ENCODE measurements at places on chromosomes 3 and 15.

- no peak for DNase-seq
Measured at GRCh38 chr15:56495053-56495452, 30.1 kb upstream of the MNS1 start.

- no peak for DNase-seq
Measured at GRCh38 chr3:182906036-182906435, 74.3 kb downstream of the DCUN1D1 start.

GRCh38 chr3:79516795-79517194 is 251.0 kb downstream of the ROBO1 start:
- no peak for DNase-seq

- DNase-seq, result no peak
Measured at GRCh38 chr3:72287956-72288355, 503.0 kb upstream of the PROK2 start.

GRCh38 chr15:100520132-100520921 is 8.4 kb downstream of the CERS3 start:
- DNase-seq, result peak; percentile 39

DNA sequence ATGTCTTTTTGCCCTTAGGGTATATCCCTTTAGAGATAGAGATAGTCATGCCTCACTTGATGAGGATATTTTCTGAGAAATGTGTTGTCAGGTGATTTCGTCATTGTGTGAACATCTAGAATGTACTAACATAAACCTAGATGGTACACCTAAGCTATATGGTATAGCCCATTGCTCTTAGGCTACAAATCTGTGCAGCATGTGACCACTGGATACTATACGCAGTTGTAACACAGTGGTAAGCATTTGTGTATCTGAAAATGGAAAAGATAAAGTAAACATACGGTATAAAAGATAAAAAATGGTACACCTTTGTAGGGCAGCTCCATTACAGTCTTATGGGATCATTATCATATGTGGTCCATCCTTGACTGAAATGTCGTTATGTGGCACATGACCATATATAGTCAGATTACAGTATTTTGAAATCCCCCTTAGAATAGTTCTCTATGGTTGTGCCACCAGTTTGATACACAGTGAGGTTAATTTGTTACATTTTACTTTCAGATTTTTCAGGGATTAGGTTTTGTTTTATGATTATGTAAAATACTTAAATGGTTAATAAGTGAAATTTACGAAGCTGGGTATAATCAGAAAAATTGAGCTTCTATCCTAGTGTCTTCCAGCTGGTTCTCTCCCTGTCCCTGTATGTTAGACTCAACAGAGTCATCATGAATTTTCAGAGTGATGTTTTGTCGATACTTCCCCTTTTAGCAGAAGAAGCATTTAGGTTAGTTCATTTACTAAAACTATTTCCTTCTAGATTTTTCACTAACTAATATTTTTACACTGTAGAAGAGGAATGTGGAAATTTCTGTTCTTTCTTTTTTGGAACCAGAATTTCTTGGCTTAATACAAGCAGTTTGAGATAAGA is 12.8 kb downstream of the SETD5 start:
- peak; percentile 63 for DNase-seq

DNA sequence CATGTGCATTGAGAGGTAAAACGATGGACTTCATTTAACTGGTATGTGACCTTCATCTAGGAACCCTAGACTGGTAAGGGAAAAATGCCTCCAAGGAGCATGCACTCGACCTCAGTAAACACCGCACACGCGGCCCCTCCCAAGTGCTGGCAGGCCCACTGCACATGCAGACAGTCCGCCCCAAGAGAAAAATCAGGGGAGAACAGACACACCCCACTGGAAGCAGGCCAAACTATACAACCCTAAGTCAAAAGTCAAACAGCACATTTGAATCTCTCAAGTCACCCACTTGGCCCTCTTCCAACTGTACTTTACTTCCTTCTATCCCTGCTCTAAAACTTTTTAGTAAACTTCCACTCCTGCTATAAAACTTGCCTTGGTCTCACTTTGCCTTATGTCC is 250.1 kb upstream of the HES1 start:
- DNase-seq, result peak; percentile 26

DNA sequence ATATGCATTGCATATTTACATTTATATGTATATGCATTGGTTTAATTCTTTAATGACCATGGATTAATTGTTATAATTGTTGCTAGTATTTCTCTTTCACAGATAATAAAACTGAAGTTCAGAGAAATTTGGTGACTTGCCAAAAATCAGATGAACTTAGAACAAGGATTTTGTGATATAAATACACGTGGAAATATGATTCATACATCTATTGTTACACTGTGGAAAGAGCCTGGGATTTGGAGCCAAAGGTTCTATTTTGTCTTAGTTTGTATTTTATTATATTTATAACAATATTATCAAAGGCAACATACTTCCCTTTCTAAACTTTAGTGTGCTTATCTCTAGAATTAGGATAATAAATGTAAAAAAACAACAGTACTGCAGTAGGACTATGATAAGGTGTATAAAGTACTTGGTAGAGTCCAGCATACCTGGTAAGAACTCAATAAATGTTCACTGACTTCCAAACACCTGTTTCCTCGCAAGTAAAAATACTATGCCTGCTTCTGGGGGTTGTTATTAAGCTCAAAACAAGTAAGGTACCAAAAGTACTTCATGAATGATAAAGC is 342.9 kb downstream of the THSD4 start:
- no peak for DNase-seq

DNA sequence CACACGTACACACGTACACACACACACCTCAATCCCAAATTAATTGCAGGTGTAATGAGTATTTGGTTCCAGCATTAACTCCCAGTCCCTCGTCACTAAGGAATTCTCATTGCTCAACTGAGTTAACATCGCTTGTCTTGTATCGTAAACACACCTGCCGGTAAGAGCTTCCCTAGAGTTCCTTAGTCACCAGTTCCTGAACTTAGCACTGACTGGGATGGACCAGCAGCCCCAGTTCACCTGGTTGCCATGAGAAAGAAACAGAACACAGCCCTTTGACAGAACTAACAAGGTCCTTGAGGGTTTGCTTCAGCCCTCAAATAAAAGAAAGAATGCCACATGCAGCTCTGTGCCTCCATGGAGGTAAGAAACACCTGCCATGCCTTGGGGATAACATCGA is 66.3 kb upstream of the SLCO3A1 start:
- DNase-seq, result no peak

- no peak for DNase-seq
Measured at GRCh38 chr15:69107025-69107620, 53.3 kb upstream of the GLCE start.

GRCh38 chr15:81922143-81922542 is 123.7 kb downstream of the MEX3B start:
- DNase-seq, result no peak

GRCh38 chr3:151520105-151520504 is 59.2 kb upstream of the IGSF10 start:
- no peak for DNase-seq

DNA sequence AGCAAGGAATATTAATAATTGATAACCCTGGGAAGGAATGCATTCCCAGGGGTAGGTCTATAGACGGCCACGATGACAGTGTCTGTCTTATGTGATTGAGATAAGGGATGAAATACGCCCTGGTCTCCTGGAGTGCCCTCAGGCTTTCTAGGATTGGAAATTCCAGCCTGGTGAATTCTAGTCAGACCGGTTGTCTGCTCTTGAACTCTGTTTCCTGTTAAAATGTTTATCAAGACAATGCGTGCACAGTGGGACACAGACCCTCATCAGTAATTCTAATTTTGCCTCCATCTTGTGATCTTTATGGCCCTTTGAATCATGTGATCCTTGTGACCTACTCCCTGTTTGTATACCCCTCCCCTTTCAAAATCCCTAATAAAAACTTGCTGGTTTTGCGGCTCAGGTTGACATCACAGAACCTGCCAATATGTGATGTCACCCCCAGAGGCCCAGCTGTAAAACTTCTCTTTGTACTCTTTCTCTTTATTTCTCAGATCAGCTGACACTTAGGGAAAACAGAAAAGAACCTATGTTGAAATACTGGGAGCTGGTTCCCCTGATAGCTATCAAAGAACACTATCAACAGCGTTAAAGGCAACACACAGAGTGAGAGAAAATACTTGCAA is 183.3 kb downstream of the PDE8A start:
- DNase-seq, result no peak

- peak; percentile 67 for DNase-seq
Measured at GRCh38 chr3:138187296-138188012, at the start of gene ARMC8. Gene ARMC8 (plus strand): TSS chr3:138187301. CDS start chr3:138187555, 254 bp downstream.

DNA sequence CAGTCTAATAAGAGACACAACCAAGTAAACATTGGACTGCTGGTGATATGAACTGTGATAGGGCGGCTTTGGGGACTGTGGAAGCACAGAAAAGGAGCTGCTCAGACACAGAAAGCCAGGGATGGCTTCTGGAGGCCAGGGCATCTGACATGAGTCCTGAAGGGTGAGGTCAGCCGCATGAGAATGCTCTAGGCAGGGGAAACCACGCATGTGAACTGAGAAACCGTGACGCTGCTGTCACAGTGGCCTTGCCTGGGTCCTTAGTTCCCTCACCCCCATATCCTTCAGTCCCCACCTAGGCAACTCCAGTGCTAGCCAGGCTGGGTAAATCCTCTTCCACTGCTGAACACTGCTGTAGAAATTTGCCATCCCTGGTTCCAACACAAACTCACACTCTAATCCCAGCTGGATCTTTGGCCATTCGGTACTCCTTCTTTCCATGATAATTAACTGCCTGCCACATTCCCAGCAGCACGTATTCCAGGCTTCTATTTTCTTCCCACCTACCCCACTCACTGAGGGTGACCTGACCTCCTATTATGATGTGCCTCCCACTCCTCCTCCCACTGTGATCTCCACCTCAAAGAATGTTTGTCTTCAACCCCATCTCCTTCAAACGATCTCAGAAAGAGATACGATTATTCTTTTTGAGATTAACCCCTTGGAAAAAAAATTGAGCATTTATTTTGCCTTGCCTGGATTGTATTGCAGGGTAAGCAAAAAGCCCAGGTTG is 31.4 kb downstream of the CRYGS start:
- no peak for DNase-seq

DNA sequence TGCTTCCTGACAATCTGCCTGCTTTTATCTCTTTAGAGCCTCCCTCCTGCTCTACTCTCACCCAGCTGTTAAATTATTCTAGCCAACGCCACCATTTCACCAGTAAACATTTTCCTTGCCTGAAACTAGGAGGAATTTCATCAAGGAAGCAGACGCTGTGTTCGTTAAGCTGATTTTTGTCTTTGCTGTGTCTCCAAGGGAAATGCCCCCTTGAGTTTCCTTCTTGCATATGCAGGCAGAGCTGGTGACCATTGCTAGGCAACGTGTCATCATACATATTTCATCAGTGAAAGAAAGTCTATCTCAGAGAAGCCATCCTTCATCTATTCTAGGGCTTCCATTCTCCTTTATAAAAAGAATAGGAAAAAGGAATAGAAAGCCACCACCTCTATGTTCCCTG is 87.0 kb upstream of the ST8SIA2 start:
- DNase-seq, result peak; percentile 18

- DNase-seq, result no peak
Measured at GRCh38 chr3:23276913-23277658, 74.0 kb downstream of the UBE2E2 start.

GRCh38 chr3:170368921-170369320 is 11.4 kb downstream of the SKIL start:
- peak; percentile 23 for DNase-seq

- no peak for DNase-seq
Measured at GRCh38 chr3:180571831-180572598, 29.9 kb upstream of the TTC14 start.

DNA sequence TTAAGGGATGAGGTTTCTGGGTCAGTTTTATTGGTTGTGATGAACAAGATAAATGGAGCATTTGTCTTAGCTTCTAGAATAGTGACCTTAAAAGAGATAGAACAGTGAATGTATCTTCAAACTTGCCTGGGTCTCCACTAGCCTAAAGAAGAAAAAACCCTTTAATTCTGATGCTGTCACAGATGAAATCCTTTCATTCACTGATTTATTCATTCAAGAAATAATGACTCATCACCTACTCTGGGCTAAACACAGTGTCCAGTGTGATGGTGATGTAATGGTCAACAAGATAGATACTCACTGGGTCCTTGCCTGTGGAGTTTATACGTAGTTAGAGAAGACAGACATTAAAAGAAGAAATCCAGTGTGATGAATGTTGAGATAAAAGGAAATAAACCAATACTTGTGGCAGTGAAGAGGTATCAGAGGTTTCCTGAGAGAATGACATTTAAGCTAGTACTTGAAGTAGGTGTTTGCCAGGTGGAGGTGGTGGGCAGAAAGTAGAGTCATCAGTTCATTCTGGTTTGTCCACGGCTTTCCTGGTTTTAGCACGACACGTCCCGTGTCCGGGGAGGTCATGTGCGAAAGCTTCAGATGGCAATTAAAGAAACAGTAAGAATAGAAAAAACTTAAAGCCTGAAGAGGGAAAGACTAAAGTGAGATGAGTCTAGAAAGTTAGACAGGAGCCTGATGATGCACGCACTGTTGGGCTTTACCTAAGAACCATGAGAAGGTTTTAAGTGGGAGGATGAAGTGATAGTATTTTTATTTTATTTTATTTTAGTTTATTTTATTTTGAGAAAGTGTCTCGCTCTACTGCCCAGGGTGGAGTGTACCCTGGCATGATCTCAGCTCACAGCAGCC is 18.5 kb downstream of the PAK2 start:
- DNase-seq, result peak; percentile 44

- DNase-seq, result peak; percentile 65
Measured at GRCh38 chr15:64845183-64845611, 3.5 kb downstream of the PLEKHO2 start.

DNA sequence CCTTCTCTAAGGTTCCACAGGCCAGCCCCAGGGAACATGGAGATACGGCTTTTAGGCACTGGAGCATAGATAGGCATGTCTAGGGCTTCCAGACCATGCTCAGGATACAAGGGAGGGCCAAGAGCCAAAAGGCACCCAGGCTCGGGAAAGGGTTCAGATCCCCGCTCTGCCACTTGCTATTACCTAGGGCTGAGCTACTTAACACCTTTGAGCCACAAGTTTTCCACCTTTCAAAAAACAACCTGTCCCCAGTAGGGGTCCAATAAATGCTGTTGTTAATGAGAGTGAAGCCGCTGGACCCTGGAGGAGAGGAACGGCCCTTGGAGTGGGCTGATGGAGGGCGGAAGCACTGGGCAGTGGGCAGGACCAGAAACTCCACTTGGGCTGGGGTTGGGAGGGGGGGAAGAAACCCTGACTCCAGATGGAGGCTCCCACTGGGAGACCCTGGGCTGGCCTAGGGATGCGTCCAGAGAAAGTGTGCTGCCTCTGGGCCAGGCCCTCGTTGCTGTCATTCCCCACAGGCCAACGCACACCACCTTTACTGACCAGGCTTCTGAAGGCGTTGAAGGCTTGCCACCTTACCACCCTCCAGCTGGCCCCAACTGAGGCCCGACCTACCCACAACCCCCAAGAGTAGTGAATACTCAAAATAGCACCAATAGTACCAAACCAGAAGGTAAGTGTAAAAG is 8.6 kb upstream of the ITPKA start:
- DNase-seq, result no peak

- no peak for DNase-seq
Measured at GRCh38 chr3:188605231-188605630, 451.3 kb downstream of the LPP start.

- DNase-seq, result no peak
Measured at GRCh38 chr3:153553605-153553945, 391.5 kb downstream of the RAP2B start.

Data from suppressor macrophage treated with lipopolysaccharide for 1 hour (primary cell).